Stimulated activated CD4-positive, alpha-beta T cell treated with anti-CD3 and anti-CD28 coated beads, Interleukin-15, amount 100 ng/mL, for 1 hour (primary cell): ENCODE measurements at places on chromosomes 2 and 18.

- no peak for DNase-seq
These were observed 83.3 kb upstream of the CAVIN2 start for GRCh38 chr2:191930205-191930604.

DNA sequence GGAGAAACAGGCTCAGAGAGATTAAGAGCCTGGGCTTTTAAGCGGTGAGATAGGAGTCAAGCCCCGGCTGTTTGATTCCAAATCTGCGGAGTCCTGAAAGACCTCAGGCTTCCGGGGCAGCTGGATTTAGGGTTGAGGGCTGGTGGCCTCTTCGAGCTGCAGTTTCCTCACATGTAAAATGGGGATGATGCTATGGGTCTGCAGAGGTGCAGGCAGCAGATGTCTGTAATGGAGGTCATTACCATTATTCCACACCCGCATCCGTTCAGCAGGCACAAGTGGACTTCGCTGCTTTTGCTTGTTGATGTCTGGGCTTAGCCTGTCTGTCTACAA is 175.6 kb upstream of the HS6ST1 start:
- no peak for DNase-seq

DNA sequence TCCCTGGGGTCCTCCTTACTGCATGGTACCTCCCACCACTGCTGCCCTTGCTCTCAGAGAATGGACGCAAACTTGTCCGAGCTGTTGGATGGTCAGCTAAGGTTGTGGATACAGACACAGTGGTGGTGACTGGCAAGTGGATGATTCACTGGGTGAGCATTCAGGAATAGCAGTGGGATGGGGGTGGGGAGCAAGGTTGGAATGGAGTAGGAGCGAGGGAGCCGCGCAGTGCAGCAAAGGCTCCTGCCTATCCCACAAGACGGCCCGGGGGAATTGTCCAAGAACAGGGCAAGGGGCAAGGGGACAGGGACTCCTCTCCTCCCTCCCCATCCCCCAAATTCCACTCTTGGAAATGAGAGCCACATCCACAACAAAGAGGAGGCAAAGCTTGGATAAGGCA is 102.2 kb downstream of the PIEZO2 start:
- DNase-seq: no peak

DNA sequence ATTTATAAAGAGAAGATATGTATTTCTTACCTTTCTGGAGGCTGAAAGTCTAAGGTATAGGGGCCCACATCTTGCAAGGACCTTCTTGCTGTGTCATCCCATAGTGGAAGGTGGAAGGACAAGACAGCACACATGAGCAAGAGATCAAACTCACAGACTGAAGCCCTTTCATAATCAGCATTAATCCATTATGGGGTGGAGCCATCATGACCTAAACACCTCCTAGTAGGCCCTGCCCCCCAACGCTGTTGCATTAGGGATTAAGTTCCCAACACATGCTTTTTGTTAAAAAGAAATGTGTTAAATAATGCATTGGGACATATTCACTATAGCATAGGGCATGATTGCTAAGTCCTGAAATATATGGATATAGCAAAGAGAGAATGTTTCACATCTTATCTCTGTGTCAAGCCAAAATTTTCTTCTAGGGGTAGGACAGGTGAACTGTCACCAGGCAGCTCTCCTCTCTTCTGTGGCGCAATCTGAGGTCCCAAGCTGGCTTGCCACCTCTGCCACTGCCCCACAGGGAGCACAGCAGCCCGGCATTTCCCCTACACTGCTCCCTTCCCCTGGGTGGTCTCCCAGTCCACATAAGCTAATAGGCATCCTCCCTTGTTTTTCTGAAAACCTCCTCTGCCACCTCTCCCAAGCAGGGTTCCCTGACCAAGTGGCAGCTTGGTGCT is 8.3 kb upstream of the CTIF start:
- DNase-seq: no peak

GRCh38 chr2:238203973-238204683 is 633 bp upstream of the ILKAP start:
- DNase-seq: no peak

- no peak for DNase-seq
These were observed 48.9 kb downstream of the ADCY3 start for GRCh38 chr2:24870891-24871705.

DNA sequence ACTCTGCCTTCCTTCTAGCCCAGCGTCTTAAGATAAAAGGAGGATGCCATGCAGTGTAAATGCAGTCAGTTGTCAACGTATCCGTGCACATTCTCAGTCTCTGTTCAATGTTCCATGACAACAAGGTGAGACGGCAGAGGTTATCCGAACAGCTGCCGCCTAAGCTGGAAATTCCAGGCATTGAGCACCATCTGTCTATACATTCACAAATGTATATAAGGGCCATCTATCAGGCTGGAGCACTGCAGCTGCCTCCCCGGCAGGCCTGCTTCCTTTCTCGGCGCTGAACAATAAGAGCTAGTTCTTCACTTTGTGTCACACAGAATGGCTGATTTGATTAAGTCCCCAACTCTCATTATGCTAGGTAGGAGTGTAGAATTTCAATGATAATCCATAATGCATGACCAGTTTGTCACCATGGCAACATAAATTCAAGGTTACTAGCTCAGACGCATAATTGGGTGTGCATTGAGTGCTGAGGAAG is 282.2 kb upstream of the SOX11 start:
- no peak for DNase-seq

DNA sequence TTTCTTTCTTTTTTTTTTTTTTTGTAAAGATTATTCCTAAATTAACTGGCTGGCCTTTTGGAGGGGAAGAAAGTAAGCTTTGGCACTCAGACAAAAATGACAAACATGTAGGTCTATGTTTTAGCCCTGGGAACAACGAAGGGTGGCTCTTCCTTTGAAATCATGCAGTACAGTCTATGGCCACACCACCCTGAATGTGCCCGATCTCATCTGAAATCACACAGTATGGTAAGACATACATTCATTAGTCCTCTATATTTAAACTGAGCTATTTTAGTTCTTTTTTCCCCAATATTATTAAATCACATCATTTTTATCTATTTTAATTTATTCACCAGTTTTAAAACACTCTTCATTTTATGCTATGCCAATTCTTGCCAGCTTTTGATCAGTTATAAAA is 48.2 kb downstream of the PLA2R1 start:
- DNase-seq: no peak

DNA sequence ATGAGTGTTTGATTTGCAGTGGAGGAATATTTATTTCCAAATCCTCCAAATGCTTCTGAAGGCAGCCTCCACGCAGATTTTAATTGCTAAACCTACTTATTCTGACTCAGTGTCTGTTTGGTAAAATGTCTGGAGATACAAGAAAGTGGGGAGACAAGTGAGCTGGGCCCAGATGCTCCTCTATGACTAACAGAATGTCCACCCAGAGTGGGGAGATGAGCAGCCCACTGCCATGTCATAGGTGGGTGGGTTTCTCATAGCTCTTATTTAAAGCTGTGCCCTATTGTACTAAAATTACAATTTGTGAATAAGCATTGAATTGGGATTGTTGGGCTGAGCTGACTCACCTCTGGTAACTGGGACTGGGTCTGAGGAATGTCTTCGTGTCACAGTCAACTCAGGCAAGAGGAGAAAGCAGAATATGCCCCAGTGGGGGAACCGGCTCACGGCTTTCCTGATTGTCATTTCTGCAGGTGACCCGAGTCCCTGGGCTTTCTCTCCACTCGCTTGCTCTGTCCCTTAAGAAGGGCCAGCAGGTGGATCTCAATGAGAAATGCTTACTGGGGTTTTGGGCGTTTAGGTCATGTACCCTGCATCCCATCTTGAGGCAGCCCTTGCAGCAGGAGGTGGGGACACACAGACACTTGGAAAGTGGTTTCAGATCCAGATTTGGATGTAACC is 116.3 kb upstream of the SPRED2 start:
- DNase-seq: no peak

DNA sequence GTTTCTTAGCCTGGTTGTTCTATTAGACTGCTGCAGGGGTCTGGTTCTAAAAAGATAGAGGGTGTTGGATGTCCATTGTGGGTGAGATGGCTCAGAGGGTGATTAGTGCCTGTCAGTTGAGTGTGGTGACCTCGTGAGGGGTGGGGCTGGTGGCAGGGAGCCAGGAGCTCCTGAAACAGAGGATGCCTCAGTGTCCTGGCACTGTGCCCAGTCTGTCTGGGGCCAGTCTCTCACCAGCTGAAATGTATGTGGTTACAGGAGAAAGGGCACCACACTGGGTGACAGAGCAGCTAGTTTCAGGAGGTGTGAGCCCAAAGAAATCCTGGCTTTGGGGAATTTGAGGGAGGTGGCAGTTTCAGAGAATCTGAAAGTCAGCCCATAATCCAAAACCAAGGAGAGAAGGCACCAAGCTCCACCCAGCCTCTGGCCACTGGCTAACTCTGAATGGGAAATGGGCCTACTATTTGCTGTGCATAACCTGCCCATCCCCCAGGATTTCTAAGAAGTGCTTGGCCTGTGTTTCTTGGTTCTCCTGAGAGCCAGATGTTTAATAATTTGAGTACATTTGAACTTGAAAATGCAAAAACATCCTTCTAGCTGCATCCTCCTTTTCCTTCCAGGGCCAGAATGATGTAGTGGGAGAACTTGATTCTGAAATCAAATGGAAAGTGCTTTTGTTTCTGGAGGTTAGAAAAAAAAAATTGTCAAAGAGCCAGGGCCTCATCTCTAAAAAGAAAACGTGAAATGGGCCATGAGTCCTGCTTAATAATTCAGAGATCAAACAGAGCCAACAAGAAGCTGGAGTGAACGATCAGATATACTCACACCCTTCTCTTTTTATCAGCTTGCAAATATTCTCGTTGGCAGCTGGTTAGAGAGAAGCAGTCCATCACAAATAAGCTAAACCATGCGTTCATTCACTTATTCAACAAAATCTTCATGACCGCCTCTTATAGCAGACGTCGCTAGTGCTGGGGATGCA is 92.3 kb downstream of the B3GNT2 start:
- DNase-seq: no peak

GRCh38 chr18:72674710-72675109 is 130.6 kb upstream of the CBLN2 start:
- DNase-seq: no peak

- DNase-seq: no peak
These were observed 160.7 kb upstream of the SP5 start for GRCh38 chr2:170554278-170554955.

- no peak for DNase-seq
These were observed 32.9 kb upstream of the LYPD6B start for GRCh38 chr2:149005471-149006077.

DNA sequence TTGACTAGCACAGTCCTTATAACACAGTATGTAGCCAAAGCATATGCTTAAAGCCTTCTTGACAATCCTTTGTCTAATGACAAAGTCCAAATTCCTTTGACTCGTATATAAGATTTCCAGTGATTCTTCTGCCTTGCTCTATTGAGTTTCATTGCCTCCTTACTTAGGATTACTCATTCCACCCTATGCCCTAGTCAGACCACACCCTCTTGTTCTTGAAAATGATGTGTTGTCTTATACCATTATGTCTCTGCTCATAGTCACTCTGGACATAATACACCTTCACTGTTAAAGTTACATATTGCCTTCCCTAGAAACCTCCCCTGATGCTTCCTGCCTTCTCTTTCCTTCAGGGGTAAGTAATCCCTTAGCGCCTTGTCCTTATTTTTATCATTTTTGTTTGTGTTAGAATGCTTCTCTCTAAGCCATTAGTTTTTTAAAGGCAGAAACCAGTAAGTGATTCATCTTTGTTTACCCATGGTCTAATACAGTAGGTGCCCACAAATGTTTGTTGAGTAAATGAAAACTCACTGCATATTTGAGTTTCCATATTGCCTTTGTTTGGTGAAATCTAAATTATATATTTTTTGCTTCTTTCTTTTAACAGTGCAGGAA is 19.3 kb downstream of the GPD2 start:
- DNase-seq: no peak

DNA sequence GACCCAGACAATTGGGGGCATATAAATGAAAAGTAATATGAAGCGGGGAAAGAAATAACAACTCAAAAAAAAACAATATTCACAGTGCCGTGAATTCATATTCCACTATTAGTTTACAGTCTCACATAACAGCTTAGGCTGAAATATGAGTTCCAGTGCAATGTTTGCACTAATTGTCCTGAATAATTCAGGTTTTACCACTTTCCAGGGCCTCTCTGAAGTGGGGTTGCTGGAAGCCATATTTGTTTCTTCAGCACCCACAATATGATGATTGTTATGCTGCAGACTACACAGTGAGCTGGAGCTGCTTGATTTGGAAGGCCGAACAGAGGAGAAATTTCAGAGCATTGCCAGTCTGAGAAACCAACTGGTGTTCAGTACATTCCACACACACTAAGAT is 894.5 kb upstream of the ACVR2A start:
- DNase-seq: no peak

DNA sequence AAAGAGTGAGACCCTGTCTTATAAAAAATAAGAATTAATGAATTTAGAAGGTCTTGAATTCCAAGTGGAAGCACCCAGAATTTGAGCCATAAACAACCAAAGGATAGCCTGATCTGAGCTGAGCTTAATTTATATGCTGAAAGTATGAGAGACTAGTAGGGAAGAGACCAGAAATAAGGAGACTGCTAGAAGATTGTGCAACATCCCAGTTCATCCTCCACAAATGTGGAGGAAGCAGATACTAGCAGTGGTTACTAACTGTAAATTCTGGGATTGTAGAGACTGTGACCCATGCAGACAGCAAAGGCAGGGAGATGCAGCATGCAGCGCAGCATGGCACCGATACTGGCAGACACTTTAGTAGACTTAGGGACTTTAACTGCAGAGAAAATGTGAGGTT is 1.5 kb upstream of the SULT1C2 start:
- no peak for DNase-seq

- DNase-seq: no peak
These were observed 328.5 kb downstream of the TDRD15 start for GRCh38 chr2:21452263-21452662.

- no peak for DNase-seq
These were observed 11.0 kb downstream of the SLC4A3 start for GRCh38 chr2:219638217-219638947.

DNA sequence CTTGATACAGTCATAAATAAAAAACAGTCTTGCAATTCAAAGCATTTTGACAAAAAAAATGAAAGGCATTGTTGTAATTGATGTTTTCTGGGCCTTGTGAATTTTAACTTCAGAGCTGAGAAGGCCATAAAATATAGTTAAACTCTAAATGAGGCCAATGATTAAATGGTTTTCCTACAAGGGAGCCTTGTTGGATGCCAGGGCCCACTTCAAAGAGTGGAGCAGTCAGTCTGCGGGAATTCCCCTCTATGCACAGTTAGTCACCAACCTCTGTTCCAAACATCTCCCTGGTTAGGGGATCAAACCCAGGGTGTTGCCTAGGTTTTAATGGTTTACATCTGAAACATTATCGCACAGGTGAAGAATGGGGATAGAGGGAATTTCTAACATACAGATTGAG is 143.4 kb downstream of the NCKAP5 start:
- DNase-seq: no peak

DNA sequence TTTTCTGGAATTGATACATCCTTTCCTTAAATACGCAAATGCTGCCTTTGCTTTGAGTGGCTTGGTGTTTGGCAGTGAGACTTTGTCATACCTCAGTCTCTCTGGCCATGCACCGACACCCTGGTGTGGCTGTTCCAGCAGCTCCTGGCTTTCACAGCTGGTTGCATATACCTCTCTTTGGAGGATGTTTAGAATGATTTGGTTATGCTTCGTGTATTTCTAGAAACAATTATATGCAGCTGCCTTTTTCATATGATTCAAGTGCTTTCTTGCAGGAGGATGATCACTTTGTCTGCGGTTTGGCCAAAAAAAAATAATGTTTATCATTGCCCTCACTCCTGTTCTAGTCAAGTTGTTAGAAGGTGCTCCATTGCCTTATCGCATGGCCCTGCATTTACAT is 95.0 kb upstream of the EML6 start:
- DNase-seq: no peak
